ENCODE measurements at places on chromosomes 11 and 22. TPM values are rescaled to one million over a fixed set of nuclear protein-coding genes. Genes with fewer than 3 reads are reported as not detected.

The NAALAD2 gene
- 20.3 TPM for total RNA-seq

- no peak for DNase-seq
- no peak overlapping the region for H3K4me3 ChIP-seq
- H3K27ac ChIP-seq: no peak overlapping the region
Measured at GRCh38 chr11:129705341-129705740, 110.3 kb upstream of the TMEM45B start.

DNA sequence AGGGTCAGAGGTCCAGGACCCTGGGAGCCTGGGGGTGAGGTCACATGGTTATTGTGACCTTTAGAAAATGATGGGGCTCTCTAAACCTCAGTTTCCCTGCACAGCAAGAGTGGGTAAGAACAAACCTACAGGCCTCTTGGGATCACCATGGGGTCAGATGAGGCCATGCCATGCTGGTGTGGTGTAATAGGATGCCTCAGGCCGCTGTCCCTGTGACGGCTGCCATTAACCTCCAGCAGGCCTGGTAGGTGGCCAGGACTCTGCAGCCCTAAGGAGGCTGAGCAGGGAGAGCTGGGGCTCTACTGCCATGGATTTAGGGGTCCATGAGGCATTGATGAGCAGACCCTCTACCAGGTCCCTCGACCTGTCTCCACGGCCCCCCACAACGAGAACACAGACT is 265.5 kb downstream of the CTTN start:
- no peak overlapping the region for H3K4me3 ChIP-seq
- peaks cover 2% of the 10 kb centered on the region for H3K27me3 ChIP-seq
- peaks cover 44% of the 10 kb centered on the region for H3K4me1 ChIP-seq

GRCh38 chr11:57174656-57175055 is 7.1 kb upstream of the LRRC55 start:
- H3K27me3 ChIP-seq: no peaks in the 10 kb centered on the region
- no peaks in the 10 kb centered on the region for H3K36me3 ChIP-seq
- no peak overlapping the region for H3K4me3 ChIP-seq

DNA sequence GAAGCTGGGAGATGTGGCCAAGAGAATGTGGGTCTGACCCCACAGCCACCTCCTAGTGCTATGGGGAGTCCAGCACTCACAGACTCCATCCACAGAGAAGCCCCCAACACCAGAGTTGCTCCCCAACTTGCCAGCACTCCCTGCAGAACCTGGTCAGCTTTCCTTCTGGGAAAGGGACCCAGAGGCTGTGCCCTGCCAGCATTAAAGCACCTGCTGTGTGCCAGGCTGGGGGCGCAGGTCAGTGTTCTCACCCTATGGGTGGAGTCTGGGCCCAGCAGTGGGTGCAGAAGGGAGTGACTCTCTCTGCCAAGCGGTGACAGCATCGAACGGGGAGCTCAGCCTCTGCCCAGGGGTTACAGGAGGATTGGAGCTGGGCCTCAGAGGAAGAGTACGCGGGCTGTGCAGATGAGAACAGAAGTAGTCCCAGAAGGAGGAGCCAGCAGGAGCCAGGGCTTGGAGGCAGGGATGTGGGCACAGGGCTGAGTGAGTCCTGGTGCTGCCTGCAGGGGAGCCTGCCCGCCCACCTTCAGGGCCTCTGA is 114.4 kb downstream of the MPPED1 start:
- peaks cover 20% of the 10 kb centered on the region for H3K36me3 ChIP-seq
- no peak for DNase-seq
- H3K27ac ChIP-seq: no peak overlapping the region
- H3K4me3 ChIP-seq: no peak overlapping the region
- no peaks in the 10 kb centered on the region for H3K27me3 ChIP-seq
- no peaks in the 10 kb centered on the region for H3K4me1 ChIP-seq

DNA sequence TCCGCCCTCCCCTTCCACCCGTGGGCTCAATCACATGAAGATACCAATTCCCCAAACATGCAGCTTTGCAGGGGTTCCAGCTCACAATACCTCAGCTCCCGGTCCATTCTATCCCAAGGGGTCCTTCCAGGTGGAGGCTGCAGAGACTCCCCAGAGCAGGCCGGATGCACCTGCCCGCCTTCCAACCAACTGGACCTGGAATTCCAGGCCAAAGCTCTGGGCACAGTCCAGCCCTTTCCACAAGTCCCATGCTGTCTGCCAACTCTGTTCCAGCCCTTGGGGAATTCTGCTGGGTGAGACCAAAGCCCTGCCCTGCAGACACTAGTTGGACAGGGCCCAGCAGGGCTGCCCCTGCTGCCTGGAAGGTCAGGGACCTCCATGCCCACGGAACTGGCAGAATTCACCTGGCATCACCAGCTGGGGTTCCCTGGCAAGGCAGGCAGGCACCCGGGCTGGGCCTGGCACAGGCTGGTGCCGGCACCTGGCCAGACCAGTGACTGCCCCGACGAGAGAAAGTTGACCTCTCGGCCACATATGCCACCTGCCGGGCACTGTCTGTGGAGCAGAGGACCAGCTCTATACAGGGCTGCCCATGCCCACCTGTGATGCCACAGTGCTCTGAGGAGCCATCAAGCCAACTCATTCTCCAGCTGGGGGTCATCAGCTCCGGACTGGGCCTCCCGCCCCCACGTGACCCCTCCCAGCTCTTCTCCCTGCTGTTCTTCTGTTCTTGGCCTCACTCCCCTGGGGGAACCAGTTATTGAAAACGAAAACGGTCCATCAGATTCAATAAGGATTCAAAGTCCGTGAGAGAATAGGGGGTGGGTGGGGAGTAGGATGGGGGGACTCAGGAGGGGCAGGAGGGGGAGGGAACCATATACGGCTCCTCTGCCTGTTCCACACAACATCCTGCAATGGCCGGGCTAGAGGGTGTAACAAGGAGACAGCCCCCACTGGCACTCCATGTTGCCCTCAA is 4.7 kb downstream of the SYT7 start:
- H3K4me3 ChIP-seq: no peak overlapping the region
- no peak for DNase-seq
- H3K27ac ChIP-seq: no peak overlapping the region
- H3K4me1 ChIP-seq: peaks cover 73% of the 10 kb centered on the region
- H3K27me3 ChIP-seq: peaks cover 17% of the 10 kb centered on the region

DNA sequence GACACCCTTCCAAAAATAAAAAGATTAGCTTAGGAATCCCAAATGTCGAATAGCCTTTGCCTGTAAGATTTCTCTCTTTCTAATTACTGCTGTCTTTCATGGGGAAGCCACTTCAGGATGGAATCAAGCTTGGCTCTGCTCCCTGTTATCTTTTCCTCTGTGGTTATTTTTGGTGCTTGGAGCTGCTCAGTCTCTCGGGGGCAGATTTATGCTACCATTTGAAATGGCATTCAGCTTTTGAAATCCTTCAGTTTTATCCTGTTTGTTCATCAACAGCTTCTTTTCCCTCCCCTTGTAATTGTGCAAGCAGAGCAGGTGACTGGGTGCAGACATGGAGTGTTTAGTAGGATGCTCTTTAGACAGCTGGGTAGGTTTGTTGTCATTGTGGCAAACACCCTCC is 111.0 kb downstream of the DBX1 start:
- H3K4me3 ChIP-seq: no peak overlapping the region
- no peak for DNase-seq
- peaks cover 32% of the 10 kb centered on the region for H3K36me3 ChIP-seq
- no peak overlapping the region for H3K27ac ChIP-seq
- no peaks in the 10 kb centered on the region for H3K27me3 ChIP-seq
